ENCODE measurements at places on chromosomes 3 and 15.

DNA sequence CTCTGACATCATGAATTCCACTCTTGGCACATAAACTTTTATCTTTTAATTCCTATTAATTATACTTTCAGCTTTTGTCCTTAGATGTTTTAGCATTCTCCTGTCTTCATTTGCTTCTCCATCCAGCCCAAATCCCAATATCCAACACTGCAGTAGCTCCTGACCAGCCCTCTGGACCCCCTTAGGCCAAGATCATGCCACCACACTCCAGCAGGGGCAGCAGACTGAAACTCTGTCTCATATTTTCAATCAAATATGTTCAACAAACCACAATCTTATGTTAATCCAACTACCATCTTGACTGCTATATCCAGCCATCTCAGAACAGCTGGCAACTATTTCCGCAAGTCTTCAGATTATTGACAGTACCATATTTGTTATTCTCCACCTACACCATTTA is 315.8 kb upstream of the ROBO2 start:
- DNase-seq = no peak

DNA sequence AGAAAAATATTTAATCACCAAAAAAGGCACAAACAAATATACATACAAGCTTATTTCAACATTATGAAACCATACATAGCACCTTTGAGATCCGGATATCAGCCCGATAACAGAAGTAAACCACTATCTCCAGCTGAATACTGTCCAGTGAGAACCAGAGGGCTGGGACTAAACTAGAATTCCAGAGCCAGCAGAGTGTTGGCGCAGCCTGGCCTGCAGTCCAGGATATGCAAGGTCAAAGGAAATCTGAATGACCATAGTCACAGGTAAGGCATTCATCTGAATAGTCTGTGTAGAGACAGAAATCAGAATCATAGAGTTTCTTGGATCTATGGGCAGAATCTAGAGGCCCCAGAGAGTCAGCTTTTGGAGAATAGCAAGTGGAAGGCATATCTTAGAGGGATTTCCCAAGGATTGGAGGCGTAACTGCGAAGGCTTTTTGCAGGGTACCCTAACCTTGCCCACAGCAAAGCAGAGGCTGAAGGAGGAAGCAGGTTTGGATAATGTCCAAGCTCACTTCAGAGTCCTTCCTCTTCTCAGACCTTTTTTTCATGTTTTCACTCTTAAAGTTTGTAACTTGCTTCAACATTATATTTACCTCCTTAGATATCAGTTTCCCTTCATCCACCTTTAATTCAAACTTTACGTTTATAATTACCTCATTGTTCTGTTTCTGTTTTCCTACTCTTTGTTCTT is 32.5 kb upstream of the TP63 start:
- DNase-seq = no peak

GRCh38 chr15:62066663-62067447 is at the start of gene C2CD4A:
C2CD4A (plus strand) TSS chr15:62066977; CDS start chr15:62067614, 637 bp downstream.
- DNase-seq = no peak

- DNase-seq = no peak
Measured at GRCh38 chr3:121836481-121836880, 1.5 kb downstream of the EAF2 start.

- DNase-seq = no peak
Measured at GRCh38 chr15:35713733-35714132, 167.8 kb upstream of the DPH6 start.

DNA sequence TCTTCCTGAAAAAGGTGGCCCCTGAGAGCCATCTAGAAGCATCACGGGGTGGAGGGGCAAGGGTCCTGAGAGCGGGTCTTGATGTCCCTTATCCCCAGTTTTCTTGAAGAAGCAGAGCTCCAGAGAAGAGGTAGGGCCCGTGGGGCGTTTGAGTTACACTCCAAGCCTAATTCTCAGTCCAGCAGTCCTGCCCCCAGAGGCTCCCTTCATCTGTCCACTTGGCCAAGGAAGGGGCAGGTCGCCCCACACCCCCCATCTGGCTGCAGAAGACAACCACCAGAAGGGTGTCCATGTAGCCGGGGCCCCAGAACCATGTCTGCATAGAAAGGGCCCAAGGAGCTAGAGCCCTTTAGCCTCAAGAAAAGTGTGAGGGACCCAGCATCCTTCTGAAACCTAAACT is 25.5 kb upstream of the RPL32 start:
- DNase-seq = no peak

- no peak for DNase-seq
Measured at GRCh38 chr15:89495638-89496145, 691 bp downstream of the RHCG start.

GRCh38 chr3:127822041-127822681 is at the start of gene MGLL:
MGLL (minus strand) TSS chr3:127822515; CDS start chr3:127822318, 197 bp downstream.
- DNase-seq = no peak

DNA sequence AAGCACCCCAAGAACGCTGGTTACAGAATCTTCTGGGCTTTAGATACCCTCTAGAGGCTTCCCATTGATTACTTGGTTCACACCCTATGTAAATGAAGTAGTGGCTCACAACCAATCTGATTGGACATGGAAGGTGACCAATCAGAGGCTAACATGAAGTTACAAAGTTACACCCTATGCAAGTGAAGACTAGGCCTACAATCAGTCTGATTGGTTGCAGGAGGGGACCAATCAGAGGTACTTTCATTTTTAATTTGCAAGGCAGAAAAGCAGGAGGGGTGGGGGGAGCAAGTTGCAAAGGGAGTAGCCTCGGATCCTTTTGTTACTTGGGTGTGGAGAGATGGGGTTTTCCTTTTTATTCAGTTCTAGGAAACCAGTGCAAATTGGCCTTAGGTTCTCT is 11.1 kb upstream of the RTP2 start:
- no peak for DNase-seq

- DNase-seq = no peak
Measured at GRCh38 chr3:130546920-130547679, 30.1 kb downstream of the COL6A6 start.

DNA sequence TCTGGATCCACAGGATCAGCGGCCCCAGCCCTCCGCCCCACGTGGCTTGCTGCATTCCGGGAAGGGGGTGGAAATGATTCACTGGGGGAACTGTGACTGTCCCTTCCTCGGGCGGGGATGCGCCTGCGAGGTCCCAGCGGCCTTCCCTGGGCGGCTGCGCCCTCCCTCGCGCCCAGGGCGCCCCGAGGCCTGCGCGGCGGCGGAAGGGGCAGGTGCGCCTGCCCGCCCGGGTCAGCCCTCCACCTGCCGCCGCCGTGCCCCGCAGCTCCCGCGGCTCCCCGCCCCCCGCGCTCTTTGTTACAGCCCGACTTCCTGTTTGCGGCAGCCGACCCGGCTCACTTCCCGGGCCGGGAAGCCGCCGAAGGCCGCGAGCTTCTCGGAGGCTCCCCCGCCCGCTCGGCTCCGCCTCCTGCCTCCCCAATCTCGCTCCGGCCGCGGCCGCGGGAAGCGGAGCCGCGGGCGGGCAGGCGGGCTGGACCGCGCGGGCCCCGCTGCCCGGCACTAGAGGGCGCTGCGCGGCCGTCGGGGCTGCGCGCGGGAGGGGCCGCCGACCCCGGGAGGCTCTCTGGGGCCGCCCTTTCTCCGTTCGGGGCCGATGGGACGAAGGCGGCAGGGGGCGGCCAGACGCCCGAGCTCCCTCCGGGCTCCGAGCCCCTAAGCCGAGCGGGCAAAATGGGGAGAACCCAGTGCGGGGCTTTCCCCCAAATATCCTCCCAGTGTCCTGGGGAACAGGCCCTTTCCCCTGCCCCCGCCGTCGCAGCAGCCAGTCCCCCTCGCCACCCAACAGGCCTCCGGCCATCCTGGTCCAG is 11.5 kb upstream of the CHAC1 start:
- peak; percentile 44 for DNase-seq

- no peak for DNase-seq
Measured at GRCh38 chr3:46236294-46237054, 5.8 kb upstream of the CCR3 start.

DNA sequence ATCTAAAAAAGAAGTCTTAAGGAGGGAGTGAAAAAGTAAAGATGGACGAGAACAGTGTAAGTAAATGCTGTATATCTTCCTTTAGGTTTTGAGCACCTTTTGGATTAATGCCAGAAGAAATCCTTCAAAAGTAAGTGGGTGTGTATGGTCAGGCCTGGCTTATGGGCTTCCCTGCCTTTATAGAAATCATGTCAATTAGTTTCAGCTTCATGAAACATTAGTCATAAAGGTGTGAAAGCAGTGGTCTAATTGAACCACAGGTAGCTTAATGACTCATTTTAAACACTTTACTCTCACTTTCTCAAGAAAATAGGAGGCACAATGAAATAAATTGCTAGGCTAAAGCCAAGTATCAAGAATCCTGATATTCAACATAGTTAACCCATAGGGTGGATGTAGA is 467.4 kb upstream of the DPPA4 start:
- no peak for DNase-seq

DNA sequence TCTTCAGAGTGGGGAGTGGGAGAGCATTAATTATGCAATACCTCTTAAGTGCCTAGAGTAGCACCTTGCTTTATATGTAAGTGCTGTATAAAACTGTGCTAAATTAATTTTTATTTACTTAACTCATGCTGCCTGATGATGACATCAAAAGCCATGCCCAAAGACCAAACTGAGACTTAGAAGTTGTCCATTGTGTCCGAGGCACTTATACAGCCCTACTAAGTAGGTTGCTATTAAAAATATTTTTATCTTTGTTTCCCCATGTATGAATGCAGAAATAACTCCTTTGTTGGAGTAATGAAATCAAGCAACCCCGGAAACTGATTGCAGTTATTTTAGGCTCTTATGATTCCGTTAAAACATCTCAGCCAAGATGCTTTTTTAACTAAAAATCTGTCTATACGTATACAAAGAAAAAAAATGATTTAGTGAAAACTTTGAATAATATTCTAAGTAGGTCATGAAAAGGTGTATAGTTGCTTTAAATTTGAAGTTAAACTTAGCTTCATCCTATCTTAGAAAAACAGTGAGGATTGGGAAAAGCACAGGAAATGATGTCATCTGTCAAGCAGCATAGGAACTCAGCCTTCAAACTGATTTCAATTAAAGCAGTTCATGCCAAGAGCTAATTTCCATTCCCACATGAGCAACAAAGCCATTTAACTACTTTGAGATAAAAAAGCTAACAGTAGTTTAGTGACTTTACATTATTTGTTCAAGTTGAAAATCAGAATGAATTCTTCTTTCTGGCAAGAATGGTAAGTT is 43.0 kb downstream of the FBN1 start:
- DNase-seq = no peak

DNA sequence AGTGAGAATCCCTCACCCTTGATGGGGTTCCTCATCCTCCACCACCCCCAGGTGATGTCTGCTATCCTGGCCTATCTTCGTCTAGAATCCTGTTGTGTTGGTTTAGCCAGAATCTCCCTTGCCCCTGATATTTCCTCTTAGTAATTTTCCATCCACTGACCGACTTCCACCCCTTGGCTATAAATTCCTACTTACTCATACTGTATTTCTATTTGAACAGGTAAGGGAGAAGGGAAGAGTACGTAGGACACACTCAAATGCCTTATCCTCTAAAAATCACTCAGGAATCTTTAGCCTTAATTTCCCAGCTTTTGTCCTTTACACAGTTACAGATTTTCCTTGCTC is 678 bp upstream of the TFG start:
- no peak for DNase-seq

- DNase-seq = no peak
Measured at GRCh38 chr3:50816894-50817293, 142.2 kb downstream of the DOCK3 start.
